ENCODE measurements at places on chromosomes 2 and 18. TPM values are rescaled to one million over a fixed set of nuclear protein-coding genes. Genes with fewer than 3 reads are reported as not detected.
A peak's percentile ranks its signal among the peaks of the same experiment; 100 is the strongest.

GRCh38 chr2:2743164-2743571, 412.1 kb upstream of the MYT1L start:
- peak; percentile 89 for DNase-seq

- DNase-seq, result no peak
Measured at GRCh38 chr2:196200557-196200956, 29.2 kb upstream of the STK17B start.

- DNase-seq, result no peak
Measured at GRCh38 chr2:10204326-10205161, 82.0 kb downstream of the RRM2 start.

DNA sequence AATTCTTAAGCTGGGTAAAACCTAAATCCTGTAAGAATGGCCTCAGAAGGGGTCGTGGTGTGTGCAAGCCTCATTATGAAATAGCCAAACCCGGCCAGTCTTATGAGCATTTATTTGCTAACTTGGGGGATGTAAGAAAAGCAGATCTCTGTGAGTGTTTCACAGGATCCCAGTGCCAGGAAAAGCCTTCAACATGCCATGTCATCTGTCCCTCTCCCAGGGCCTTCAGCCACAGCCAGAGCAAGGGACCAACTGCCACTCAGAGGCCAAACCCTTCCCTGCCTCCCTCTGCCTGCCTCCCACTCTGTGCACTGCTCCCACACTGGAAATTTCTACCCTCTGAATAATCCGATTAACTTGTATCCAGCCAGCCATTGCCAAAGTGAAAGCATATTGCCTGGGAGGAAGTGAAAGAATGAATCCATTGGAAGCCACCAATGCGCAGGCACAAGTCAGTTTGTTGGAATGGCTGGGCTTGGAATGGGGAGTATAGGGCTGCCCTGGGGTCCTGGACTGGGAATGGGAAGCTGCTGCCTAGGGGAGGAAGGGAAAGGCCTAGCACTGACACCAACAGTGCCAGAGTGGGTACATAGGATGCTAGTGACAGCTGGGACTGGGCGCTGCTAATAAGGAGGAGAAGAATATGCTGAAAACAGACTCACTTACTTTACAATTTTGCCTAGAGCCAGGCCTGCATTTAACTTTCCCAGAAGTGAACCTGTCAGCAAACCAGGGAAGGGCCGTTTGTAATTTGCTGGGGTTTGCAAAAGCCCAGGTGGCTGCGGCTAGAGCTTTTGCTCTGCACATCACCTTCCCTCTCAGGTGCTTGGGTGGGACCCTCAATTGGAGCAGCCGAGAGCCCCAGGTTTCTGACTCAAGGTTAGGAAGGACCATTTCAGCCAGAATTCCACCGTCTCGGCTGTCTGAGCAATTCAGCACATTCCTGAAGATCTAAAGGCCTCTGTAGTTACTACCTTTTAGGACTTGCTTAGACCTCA, 146.6 kb upstream of the NCK2 start:
- DNase-seq, result no peak

- DNase-seq, result no peak
Measured at GRCh38 chr2:43044093-43044681, 182.2 kb downstream of the ZFP36L2 start.

VAMP8 gene
- total RNA-seq, result 93.1 TPM

C2orf72 gene
- not detected for total RNA-seq

EMILIN1 gene
- total RNA-seq, result 0.37 TPM

NCK2 gene
- total RNA-seq, result 66.3 TPM

CSRNP3 gene
- 1.5 TPM for total RNA-seq

TTC21B gene
- 9.8 TPM for total RNA-seq
